NCI-H1436 treated with DMSO at 0.1 percent for 48 hours (cell line): ENCODE measurements at places on chromosomes 1 and 21.

GRCh38 chr1:201261771-201262547, 21.3 kb upstream of the PKP1 start:
- no peak for DNase-seq

DNA sequence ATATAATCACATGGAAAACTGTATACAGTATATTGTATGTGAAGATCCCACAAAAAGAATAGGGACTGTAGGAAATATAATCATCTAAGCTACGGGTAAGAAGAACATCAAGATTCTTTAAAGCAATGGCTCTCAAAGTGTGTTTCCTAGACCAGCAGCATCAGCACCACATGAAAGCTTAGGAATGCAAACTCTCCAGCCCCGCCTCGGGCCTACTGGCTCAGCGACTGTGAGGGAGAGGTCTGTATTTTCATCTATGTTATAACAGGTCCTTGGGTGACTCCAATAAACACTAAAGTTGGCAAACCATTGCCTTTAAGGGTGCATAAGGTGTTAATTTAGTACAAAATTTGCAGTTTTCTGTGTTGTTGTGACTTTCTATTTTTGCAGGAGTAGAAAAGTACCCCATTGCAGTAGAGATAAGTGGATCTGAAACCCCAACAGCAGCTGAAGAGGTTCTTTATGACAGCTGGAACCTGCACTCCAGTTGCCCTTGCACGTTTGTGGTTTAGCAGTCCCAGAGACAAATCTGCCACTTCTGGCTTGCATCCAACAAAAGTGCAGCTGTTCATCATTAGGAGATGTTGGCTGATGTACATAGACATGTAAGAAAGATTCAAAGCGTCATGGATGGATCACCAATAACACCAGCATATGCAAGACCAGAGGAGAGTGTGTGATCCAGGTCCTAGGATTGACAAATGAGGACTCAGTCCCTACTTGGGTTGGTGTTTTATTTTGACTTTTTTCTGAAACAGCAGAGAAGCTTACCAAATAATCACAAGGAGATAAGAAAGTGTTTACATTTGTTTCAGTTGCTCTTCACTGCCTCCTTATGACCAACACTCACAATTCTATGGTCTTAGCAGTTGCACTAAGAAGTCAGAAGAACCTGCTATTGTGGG, 15.9 kb upstream of the IFNAR1 start:
- no peak for DNase-seq

GRCh38 chr1:29655945-29656850, 419.9 kb downstream of the PTPRU start:
- no peak for DNase-seq

- DNase-seq, result no peak
These were observed 12.2 kb downstream of the DSTYK start for GRCh38 chr1:205199090-205199930.
